ENCODE measurements at places on chromosomes 7 and 10. TPM values are rescaled to one million over a fixed set of nuclear protein-coding genes. Genes with fewer than 3 reads are reported as not detected.

Gene GTF2IRD1
- polyA plus RNA-seq, result 51.3 TPM

- no peak for DNase-seq
These were observed 109.4 kb downstream of the MYO3A start for GRCh38 chr10:26043469-26043868.

DNA sequence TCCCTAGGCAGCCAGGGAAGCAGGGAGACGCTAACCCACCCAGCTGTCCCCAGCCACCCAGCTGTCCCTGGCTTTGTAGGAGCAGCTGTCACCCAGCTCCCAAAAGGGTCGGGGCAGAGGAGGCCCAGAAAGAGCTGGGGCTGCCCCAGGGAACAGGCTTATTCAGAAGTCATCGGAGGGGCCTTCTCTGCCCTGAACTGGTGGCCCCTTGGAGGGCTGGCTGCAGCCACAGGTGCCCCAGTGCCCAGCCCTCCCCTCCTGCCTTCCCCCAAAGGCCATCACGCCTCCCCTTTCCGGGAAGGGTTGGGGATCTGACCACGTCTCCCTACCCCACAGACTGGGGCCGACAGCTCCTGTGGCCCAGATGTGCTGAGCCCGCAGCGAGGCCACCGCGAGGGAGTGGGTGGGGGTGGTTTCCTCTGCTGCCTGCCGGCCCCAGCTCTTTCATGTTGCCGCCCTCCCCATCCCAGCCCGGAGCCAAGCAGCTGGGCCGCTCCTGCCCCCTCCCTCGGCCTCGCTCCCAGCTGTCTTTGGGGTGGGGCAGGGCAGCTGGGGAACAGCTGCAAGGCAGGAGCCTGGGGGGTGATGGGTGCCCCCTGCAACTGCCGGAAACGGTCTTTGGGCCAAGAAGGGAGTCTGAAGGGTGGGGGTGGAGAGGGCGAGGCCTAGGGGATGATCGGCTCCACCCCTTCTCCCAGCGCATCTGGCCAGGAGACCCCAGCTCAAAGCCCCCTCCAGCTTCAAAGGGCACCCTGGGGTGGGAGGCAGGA lies 16.8 kb downstream of the TRIM8 start:
- no peak for DNase-seq

DNA sequence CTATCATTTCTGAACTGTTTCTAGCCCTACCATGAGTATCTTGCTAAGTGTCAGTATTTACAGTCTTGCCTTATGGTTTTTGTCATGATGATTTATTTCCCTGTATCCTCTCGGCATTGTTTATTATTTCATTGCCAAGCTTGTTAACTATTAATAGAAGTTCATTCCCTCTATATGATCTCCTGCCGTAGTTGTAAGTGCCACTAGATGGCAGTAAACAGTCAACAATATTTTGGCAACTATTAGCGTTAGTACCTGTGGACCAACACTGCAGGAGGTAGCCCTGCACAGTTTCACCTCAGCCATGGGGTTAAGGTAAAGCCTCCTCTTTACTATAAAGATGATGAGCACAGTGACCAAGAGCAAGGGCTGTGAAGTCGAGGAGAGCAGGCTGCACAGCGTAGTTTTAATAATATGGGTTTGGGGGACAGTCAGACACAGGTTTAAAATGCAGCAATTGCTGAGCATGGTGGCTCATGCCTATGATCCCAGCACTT lies 26.1 kb upstream of the CCNJ start:
- peak; percentile 88 for DNase-seq

GRCh38 chr7:12943781-12944180 lies 256.3 kb downstream of the ARL4A start:
- DNase-seq, result no peak

- no peak for DNase-seq
These were observed 81.0 kb upstream of the PRSS58 start for GRCh38 chr7:142338633-142339501.

GRCh38 chr7:39721345-39721744 lies 98.0 kb downstream of the RALA start:
- no peak for DNase-seq

Gene PLEKHA1
- polyA plus RNA-seq, result 91.8 TPM

DNA sequence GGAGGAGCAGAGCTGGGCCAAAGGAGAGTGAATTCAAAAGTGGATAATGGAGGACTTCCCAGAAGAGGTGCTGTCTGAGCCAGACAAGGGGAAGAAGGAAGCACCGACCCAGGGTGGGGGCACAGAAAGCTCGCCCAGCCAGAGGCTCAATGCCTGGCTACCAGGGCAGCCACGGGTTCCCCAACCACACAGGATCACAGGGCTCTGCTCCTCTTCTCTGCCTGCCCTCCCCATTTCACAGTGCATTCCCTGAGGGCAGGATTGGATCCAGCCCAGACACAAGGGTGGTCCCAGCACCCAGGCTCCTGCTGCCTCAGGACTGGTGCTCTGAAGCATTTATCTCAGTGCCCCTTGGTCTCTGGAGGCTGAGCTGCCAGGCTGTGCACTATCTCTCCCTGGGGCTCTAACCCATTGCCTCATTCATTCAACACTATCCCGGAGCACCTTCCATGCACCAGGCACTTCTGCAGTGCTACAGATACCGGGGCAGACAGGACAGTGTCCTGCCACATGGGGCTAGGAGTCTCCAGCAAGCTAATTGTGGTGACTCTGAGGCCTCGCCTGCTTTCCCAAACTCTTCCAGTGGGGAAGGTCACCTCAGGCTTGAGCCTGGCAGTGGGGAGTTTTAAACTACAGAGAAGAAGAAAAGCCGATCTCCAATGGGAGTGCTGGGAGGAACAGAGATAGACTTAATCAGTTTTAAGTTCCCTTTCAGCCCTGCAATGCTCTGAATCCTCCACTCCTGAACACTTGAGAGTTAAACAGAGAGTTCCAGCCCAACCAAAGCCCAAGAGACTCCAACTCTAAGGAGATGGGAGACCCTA lies 201.8 kb upstream of the ZMIZ1 start:
- DNase-seq, result no peak

Gene EGR2
- 2.3 TPM for polyA plus RNA-seq
